AG04449 (cell line): ENCODE measurements at places on chromosomes 4 and X.

DNA sequence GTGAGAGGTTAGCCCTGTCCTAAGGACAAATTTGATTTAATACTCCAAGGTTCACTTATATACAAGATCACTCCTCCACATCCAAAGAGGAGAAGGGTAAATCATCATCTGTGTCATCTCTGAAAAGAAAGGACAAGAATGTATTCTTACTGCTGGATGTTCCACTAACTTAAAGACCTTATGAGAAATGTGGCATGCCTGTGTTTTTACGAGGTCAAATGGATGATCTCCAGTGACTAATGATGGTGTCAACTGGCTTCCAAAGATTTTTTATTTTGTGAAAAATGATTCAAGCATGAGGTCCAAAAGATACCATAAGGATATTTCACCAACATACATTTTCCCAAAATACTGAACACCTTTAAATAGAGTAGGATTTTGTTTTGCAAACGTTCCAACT, 143.4 kb downstream of the PTCHD1 start:
- DNase-seq: no peak

DNA sequence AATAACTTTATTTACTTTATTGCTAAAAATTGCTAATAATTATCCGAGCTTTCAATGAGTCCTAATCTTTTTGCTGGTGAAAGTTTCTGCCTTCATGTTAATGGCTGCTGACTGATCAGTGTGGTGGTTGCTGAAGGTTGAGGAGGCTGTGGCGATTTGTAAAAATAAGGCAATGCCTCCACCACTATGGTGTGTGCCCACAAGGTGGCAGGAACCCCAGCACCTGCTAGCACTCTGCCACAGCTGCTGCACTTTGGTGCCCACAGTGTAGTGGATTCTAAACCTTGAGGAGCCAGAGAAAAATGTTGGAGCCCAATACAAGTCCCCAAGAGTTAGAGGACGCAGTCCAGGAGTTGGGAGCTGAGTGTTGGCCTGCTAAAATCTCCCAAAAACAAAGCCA, 1237.1 kb downstream of the PCDH19 start:
- no peak for DNase-seq

GRCh38 chr4:61251129-61251528, 51.0 kb downstream of the ADGRL3 start:
- no peak for DNase-seq

GRCh38 chr4:109576462-109576861, 16.4 kb downstream of the MCUB start:
- no peak for DNase-seq

- DNase-seq: no peak
Observed at GRCh38 chr4:128287141-128287870, at the start of gene PGRMC2. Gene PGRMC2, minus strand, starts transcription at chr4:128287813. Its CDS starts 23 bp downstream, at chr4:128287790.

DNA sequence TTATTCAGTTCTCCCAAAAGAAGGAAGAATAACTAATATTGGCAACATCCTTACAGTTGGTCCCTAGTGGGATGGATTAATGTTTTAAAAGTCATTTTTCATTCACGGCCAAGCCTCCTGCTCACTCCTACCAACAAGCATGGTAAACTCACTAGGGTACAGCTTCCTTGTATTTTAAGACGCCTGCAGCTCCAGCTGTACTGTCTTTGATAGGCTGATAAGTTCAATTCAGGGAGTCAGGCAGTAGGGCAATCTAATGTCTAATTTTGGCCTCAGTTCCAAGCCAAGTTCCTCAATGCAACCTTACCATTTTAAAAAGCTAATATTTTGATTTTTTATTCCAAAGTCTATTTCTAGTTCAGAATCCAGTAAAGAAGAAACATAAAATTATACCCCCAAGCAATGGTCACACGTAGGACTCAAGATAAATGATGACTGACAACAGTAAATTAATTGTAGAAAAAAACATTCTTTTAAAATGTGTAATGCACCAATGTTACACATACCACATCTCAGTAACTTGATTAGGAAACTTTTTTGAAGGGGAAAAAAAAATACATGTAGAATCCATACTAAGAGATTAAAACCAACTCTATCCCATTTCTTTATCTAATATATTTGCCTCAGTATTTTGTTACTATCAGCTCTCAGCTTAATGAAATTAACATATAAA, 9.3 kb downstream of the LCORL start:
- DNase-seq: no peak

GRCh38 chrX:18733287-18733686, 25.8 kb downstream of the PPEF1 start:
- DNase-seq: no peak

DNA sequence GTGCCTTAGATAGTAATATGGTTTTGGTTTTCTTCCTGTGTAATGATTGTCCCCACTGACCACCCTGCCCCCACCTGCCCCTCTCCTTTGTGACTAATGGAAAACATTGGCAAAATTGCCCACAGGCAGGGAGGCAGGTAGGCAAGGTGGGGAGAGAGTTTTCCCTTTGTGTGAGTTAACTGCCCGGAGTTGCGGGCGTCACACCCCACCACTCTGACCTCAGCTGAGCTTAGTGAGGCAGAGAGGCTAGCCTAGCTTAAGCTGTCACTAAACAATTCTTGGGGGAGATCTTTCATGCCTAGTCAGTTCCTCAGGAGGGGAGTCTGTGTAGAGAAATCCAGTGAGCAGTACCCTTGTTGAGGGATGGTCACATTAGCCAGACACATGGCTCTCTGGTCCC, 245.3 kb downstream of the BCOR start:
- DNase-seq: no peak

DNA sequence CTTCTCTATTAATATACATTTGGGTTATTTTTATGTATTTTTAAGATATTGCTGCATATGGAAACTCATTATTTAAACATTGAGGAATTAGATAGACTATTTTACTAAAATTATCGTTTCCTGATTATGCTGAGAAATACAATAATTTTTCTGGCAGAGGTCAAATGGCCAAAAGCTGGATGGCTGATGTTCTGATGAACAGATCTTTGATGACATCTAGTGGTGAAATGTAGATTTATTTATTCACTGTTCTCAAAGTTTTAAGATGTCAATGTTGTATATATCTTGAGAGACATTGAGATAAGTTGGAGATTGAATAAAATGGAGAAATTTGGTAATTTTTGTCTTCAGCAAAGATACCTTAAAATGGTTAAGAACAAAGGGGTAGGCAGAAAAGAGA, 96.2 kb downstream of the UGT8 start:
- DNase-seq: no peak

DNA sequence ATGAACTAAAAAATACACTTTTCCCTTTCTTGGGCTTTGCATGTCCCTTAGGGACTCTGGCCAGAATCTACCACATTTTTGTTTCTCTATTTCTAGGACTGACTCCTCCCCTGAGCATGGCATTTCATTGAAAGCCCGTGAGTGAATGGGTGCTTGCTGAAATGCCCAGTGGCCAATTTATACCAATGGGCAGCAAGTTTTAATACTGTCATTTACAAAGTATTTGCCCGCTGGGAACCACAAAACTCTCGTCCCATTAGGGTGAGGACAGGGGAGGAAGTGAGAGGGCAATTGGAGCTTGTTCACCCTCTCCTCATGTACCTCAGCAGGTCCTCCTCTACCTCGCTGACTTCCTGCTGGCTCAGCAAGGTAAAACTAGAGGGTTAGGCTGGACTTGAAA, 1.1 kb downstream of the SRPX2 start:
- DNase-seq: no peak

GRCh38 chr4:68987007-68987406, 35.4 kb upstream of the UGT2A3 start:
- DNase-seq: no peak

GRCh38 chrX:153414856-153415510, 3.7 kb downstream of the ZFP92 start:
- DNase-seq: no peak
